Frontal cortex (tissue), 4 donors: ENCODE measurements at places on chromosomes 7 and 10. TPM values are rescaled to one million over a fixed set of nuclear protein-coding genes. Genes with fewer than 3 reads are reported as not detected.

The ADCY1 gene
- total RNA-seq: 92.1 TPM

The SPDYE2 gene
- not detected for total RNA-seq

The TRIM73 gene
- 2.9 TPM for total RNA-seq

The CREB5 gene
- total RNA-seq: 4.5 TPM

The PAOX gene
- total RNA-seq: 7.7 TPM

The ITPRID1 gene
- 1.2 TPM for total RNA-seq

The GRM8 gene
- total RNA-seq: 2.9 TPM

The TMEM196 gene
- total RNA-seq: 18.8 TPM

The TCAF2 gene
- under 0.01 TPM for total RNA-seq

The FKBP9 gene
- 42.8 TPM for total RNA-seq

The WEE2 gene
- total RNA-seq: under 0.01 TPM

The ZNF12 gene
- 28.1 TPM for total RNA-seq

The PTTG1IP2 gene
- total RNA-seq: not detected

The TWIST1 gene
- total RNA-seq: 2.4 TPM

The LRIT1 gene
- total RNA-seq: not detected

The HMX2 gene
- total RNA-seq: not detected

The PTPRN2 gene
- total RNA-seq: 52.2 TPM

The FAM25A gene
- total RNA-seq: not detected

The SPDYE1 gene
- total RNA-seq: not detected

The RBP4 gene
- 9.0 TPM for total RNA-seq

The H2BK1 gene
- not detected for total RNA-seq

The IDI2 gene
- total RNA-seq: not detected

The SCRN1 gene
- total RNA-seq: 88.5 TPM

The FAM25C gene
- not detected for total RNA-seq

The NKX2-3 gene
- under 0.01 TPM for total RNA-seq

The TMEM140 gene
- total RNA-seq: 0.41 TPM

The DNAH11 gene
- total RNA-seq: 0.82 TPM

The ZPBP gene
- total RNA-seq: 0.41 TPM

The TMEM236 gene
- total RNA-seq: under 0.01 TPM

The KEL gene
- 0.82 TPM for total RNA-seq

The FAM237B gene
- total RNA-seq: under 0.01 TPM

The ARPC1B gene
- total RNA-seq: 15.1 TPM

The KCNH2 gene
- 6.1 TPM for total RNA-seq

The ANKMY2 gene
- total RNA-seq: 96.6 TPM

The GPR85 gene
- total RNA-seq: 257 TPM

The GIMAP1 gene
- total RNA-seq: 0.82 TPM

The DENND2A gene
- 25.7 TPM for total RNA-seq

The RHBDD2 gene
- total RNA-seq: 34.2 TPM
